Activated CD8-positive, alpha-beta T cell treated with anti-CD3 and anti-CD28 coated beads for 36 hours (primary cell): ENCODE measurements at places on chromosomes 13 and 19.

DNA sequence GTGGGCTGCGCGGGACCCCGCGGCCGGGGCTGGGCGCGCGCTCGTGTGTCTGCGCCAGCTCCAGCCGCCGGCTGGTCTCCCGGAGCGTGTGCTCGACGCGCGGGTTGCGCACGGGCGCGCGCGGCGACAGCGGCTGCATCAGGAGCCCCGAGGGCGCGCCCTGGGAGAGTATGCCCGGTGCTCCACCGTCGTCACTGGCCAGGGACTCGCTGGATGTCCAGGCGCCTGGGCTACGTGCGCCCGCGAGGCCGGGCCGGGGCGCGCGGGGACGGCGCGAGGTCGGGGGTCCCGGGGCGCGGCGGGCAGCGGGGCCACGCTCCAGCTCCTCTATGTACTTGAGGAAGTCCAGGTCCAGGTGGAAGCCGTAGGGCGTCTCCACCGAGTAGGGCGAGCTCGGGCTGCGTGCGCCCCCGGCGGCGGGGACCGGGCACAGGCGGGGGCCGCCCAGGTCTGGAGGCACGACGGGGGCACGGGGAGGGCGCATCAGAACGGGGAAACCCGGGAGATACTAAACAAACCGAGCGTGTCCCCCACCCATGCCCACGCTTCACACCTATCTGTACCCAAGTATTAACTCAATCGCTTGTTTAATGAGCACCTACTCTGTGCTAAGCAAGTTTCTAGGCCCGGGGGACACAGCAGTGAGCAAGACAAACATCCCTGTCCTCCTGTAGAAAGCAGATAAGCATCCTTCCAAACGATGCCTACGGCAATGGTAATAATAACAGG is 7.6 kb downstream of the KANK3 start:
- peak overlapping the region; percentile 52 for H3K4me3 ChIP-seq
- H3K4me1 ChIP-seq = peaks cover 9% of the 10 kb centered on the region
- peaks cover 31% of the 10 kb centered on the region for H3K27me3 ChIP-seq
- DNase-seq = peak; percentile 56
- H3K36me3 ChIP-seq = no peaks in the 10 kb centered on the region

- H3K27me3 ChIP-seq = peaks cover 5% of the 10 kb centered on the region
- H3K4me3 ChIP-seq = no peak overlapping the region
- no peak overlapping the region for H3K27ac ChIP-seq
Observed at GRCh38 chr19:30783212-30783611, 411.0 kb downstream of the ZNF536 start.

DNA sequence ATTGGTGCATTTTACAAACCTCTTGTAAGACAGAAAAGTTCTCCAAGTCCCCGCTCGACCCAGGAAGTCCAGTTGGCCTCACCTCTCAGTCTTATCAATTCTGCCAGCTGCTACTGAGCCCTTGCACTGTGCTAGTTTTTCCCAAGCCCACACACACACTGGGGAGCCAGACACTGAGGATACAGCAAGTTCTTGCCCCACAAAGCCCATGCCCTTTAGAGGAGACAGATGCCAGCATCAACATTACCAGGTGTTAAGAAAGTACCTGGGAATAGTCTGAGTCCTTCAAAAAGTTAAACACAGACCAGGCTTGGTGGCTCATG is 175.0 kb downstream of the PTPRS start:
- no peak overlapping the region for H3K4me3 ChIP-seq
- no peaks in the 10 kb centered on the region for H3K36me3 ChIP-seq
- no peak overlapping the region for H3K27ac ChIP-seq
- no peak for DNase-seq
- no peaks in the 10 kb centered on the region for H3K4me1 ChIP-seq

DNA sequence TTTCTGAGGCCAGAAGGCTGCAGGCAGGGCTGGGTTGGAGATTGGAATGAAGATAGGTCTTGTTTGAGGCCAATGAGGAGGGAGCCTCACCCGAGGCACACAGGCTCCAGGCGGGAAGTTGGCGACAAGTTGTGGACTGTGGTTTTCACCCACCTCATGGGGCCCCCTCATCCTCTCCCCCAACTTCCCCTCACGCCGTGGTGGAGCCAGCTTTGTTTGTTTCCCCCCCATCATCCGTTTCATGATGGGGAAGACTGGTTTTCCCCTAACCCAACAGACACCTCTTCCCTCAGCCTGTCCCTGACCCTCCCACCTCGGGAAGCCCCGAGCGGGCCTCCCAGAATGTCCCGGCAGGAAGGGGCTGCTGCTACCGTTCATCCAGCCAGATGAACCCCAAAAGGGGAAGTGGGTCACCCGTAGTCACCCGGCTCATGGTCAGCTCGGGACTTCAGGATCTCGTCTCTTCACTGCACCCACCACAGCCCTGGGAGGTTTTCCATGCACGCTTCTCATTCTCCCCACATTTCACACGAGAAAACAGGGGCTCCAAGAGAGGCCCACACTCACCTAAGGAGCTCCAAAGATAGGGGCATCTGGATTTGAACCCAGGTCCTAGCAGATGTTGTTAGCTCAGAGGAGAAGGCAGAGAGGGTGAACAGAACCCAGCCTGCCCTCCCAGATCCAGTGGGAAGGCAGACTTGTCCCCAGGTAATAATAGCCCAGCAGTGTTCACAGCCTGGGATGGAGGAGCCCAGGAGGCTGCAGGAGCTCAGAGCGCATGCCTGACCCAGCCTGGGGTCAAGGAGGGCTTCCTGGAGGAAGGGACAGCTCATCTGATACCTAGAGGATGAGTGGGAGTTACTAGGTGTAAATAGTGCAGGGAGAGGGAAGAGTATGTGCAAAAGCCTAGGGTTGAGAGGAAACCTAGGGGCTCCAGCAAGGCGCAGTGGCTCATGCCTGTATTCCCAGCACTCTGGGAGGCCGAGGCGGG is 23.5 kb downstream of the CEACAM16 start:
- H3K4me3 ChIP-seq = no peak overlapping the region
- no peaks in the 10 kb centered on the region for H3K36me3 ChIP-seq
- H3K4me1 ChIP-seq = peaks cover 36% of the 10 kb centered on the region
- H3K27ac ChIP-seq = peak overlapping the region; percentile 13

DNA sequence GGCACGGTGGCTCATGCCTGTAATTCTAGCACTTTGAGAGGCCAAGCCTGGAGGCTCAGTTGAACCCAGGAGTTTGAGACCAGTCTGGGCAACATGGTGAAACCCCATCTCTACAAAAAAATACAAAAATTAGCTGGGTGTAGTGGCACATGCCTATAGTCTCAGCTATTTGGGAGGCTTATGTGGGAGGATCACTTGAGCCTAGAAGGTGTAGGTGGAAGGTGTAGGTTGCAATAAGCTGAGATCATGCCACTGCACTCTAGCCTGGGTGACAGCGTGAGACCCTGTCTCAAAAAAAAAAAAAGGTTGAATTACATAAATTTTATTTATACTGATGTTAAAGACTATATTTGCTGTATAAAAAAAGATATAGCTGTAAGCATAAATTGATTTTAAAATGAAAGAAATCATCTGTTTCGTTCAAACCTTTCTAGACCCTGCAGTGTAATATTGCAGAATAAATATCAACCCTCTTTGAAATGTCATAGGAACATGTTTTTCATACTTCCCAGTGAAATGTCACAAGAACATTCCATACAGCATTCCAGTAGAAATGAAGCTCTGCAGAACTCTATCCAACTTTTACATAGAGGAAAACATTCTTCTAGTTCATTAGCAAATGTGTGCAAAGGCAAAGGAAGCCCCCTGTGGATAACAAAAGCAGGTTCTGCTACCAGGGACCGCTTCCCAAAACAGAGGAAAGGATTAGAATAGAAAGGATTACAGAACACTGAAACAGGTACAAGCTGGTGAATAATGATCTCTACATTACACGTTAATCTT is 76.0 kb downstream of the CAB39L start:
- DNase-seq = no peak
- H3K36me3 ChIP-seq = no peaks in the 10 kb centered on the region
- H3K4me3 ChIP-seq = no peak overlapping the region
- no peak overlapping the region for H3K27ac ChIP-seq

- no peaks in the 10 kb centered on the region for H3K27me3 ChIP-seq
- H3K27ac ChIP-seq = peak overlapping the region; percentile 93
- peak; percentile 16 for DNase-seq
- H3K36me3 ChIP-seq = peaks cover 84% of the 10 kb centered on the region
- peaks cover 94% of the 10 kb centered on the region for H3K4me1 ChIP-seq
- no peak overlapping the region for H3K4me3 ChIP-seq
Observed at GRCh38 chr13:99357941-99358340, 50.7 kb upstream of the GPR183 start.

GRCh38 chr19:18021121-18021755 is 13.3 kb downstream of the ARRDC2 start:
- no peaks in the 10 kb centered on the region for H3K27me3 ChIP-seq
- H3K27ac ChIP-seq = peak overlapping the region; percentile 87
- peaks cover 4% of the 10 kb centered on the region for H3K36me3 ChIP-seq

- H3K36me3 ChIP-seq = no peaks in the 10 kb centered on the region
- no peaks in the 10 kb centered on the region for H3K4me1 ChIP-seq
- H3K27ac ChIP-seq = no peak overlapping the region
- no peak overlapping the region for H3K4me3 ChIP-seq
Observed at GRCh38 chr13:68588623-68589022, 1358.5 kb upstream of the PCDH9 start.

- H3K27me3 ChIP-seq = peaks cover 52% of the 10 kb centered on the region
- DNase-seq = peak; percentile 46
- peaks cover 1% of the 10 kb centered on the region for H3K36me3 ChIP-seq
- peaks cover 19% of the 10 kb centered on the region for H3K4me1 ChIP-seq
Observed at GRCh38 chr19:13011653-13012389, 16.5 kb downstream of the NFIX start.

- no peaks in the 10 kb centered on the region for H3K27me3 ChIP-seq
- H3K4me3 ChIP-seq = no peak overlapping the region
- peaks cover 25% of the 10 kb centered on the region for H3K36me3 ChIP-seq
Observed at GRCh38 chr13:49063497-49063896, 87.8 kb downstream of the FNDC3A start.

GRCh38 chr13:95745289-95745688 is 68.3 kb downstream of the DNAJC3 start:
- H3K4me3 ChIP-seq = no peak overlapping the region
- H3K36me3 ChIP-seq = peaks cover 6% of the 10 kb centered on the region
- peaks cover 22% of the 10 kb centered on the region for H3K4me1 ChIP-seq
- no peak overlapping the region for H3K27ac ChIP-seq

GRCh38 chr19:29410601-29411000 is 115.2 kb upstream of the VSTM2B start:
- H3K27me3 ChIP-seq = no peaks in the 10 kb centered on the region
- H3K27ac ChIP-seq = no peak overlapping the region
- no peaks in the 10 kb centered on the region for H3K4me1 ChIP-seq
- no peaks in the 10 kb centered on the region for H3K36me3 ChIP-seq
- no peak for DNase-seq
- H3K4me3 ChIP-seq = no peak overlapping the region

DNA sequence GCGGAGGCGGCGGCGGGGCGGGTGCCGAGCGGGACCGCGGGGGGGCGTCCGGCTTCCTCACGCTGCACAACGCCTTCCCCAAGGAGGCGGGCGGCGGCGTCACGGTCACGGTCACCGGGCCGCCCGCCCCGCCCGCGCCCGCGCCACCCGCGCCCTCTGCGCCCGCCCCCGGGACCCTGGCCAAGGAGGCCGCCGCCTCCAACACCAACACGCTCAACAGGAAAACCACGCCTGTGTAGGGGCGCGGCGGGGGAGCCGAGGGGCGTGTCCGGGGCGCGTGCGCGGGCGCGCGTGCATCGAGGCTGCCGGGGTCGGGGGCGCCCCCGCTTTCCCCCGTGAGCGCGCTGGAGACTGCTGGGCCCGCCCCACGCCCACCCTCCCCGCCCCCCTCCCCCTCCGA is 8.8 kb upstream of the CACNG6 start:
- H3K27ac ChIP-seq = no peak overlapping the region
- H3K4me3 ChIP-seq = no peak overlapping the region
- peak; percentile 23 for DNase-seq
- peaks cover 12% of the 10 kb centered on the region for H3K4me1 ChIP-seq
- H3K27me3 ChIP-seq = peaks cover 37% of the 10 kb centered on the region

GRCh38 chr13:77316430-77316829 is 10.5 kb downstream of the MYCBP2 start:
- DNase-seq = no peak
- H3K36me3 ChIP-seq = peaks cover 11% of the 10 kb centered on the region
- H3K27ac ChIP-seq = no peak overlapping the region
- H3K27me3 ChIP-seq = no peaks in the 10 kb centered on the region
- H3K4me3 ChIP-seq = no peak overlapping the region
- H3K4me1 ChIP-seq = peaks cover 81% of the 10 kb centered on the region

GRCh38 chr19:41821003-41821735 is 23.3 kb downstream of the LYPD4 start:
- no peak overlapping the region for H3K27ac ChIP-seq
- H3K27me3 ChIP-seq = peaks cover 12% of the 10 kb centered on the region
- no peaks in the 10 kb centered on the region for H3K36me3 ChIP-seq
- no peak overlapping the region for H3K4me3 ChIP-seq

GRCh38 chr19:958967-959855 is 24.9 kb upstream of the WDR18 start:
- DNase-seq = peak; percentile 59
- H3K36me3 ChIP-seq = no peaks in the 10 kb centered on the region
- no peak overlapping the region for H3K27ac ChIP-seq
- H3K4me3 ChIP-seq = no peak overlapping the region
- peaks cover 5% of the 10 kb centered on the region for H3K4me1 ChIP-seq
- H3K27me3 ChIP-seq = no peaks in the 10 kb centered on the region

- no peak overlapping the region for H3K27ac ChIP-seq
- H3K36me3 ChIP-seq = no peaks in the 10 kb centered on the region
- no peak for DNase-seq
- H3K4me1 ChIP-seq = no peaks in the 10 kb centered on the region
- H3K27me3 ChIP-seq = no peaks in the 10 kb centered on the region
Observed at GRCh38 chr13:57932061-57932460, 300.5 kb downstream of the PCDH17 start.

DNA sequence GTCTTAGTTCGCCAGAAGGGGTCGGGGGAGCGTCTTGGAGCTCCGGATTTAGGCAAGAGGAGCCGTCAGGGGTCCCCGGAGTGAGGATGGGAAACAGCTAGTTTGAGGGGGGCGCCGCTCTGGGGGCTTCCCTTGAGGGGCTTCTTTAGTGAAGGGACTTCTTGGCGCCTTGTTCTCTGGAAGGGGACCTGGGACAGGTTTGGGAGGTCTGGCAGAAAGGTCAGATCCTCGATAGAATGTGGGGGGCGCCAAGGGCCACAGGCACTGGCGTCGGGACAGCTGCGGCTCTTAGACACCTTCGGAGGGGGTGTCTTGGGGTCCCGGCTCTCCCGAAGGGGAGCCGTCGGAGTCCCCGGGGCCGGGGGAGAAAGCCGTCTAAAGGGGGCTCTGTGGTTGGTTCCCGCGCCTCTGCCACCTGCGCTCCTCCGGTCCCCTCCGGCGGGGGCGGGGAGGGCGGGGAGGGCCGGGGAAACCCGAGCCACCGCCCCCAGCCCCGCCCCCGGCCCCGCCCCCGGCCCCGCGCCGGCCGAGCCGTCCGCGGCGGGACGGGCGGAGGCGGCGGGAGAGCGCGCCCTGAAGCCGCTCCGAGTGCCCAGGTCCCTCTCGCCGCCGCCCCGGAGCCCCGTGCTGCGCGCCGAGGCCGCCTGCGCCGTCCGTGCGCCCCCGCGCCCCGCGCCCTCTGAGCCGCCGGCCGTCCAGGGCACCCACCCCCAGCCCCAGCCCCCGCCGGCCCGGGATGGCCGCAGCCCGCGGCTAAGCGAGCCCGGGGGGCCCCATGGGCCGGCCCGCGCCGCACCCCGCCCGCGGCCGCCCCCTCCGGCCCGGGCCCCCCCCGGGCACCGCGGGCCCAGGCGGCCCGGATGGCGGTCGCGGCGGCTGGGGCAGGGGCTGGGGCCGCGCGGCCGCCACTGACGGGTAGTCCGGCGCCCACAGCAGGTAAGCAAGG is at the start of gene NRTN:
Gene NRTN, plus strand, starts transcription at position 552 of the 946 bp plus-strand sequence. CDS start 19,099 bp downstream, outside the sequence.
- DNase-seq = peak; percentile 58
- H3K36me3 ChIP-seq = no peaks in the 10 kb centered on the region
- H3K4me1 ChIP-seq = peaks cover 22% of the 10 kb centered on the region
- peak within 1 kb of the TSS; percentile 69 for H3K4me3 ChIP-seq
- peaks cover 20% of the 10 kb centered on the region for H3K27me3 ChIP-seq

- no peak overlapping the region for H3K4me3 ChIP-seq
- peaks cover 7% of the 10 kb centered on the region for H3K27me3 ChIP-seq
- no peak for DNase-seq
- H3K4me1 ChIP-seq = peaks cover 25% of the 10 kb centered on the region
- H3K36me3 ChIP-seq = peaks cover 18% of the 10 kb centered on the region
Observed at GRCh38 chr13:94413598-94413944, 65.9 kb downstream of the DCT start.
